ENCODE measurements at places on chromosomes 5 and 9.
A peak's percentile ranks its signal among the peaks of the same experiment; 100 is the strongest.

DNA sequence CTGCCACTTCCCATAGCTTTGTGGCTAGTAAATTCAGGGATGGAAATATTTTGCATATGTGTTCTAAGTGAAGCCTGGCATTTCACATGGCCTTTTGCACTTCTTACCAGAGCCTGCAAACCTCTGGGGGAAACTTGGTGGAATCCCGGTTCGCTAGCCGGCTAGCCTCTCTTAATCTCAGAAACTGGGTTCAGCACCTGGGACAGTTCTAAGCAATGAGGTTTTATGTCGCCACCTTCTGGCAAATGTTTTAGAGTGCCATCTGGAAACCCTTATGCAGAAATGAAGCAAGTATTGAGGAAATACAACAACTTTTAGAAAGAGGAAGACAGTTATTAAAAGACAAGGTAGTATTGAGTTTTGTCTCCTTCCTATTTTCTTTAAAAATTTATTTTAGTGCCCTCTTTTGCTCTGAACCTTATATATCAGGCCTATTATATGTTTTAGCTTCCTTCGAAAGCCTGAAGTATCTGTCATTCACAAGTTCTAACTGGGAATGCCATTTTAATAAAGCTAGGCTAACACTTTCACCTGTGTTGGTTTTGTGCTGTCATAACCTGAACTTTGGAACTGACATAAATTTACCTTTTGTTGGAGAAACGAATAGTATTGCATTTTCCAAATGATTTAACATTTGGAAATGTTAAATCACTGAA lies 963 bp upstream of the HTR1A start:
- DNase-seq: peak; percentile 82

DNA sequence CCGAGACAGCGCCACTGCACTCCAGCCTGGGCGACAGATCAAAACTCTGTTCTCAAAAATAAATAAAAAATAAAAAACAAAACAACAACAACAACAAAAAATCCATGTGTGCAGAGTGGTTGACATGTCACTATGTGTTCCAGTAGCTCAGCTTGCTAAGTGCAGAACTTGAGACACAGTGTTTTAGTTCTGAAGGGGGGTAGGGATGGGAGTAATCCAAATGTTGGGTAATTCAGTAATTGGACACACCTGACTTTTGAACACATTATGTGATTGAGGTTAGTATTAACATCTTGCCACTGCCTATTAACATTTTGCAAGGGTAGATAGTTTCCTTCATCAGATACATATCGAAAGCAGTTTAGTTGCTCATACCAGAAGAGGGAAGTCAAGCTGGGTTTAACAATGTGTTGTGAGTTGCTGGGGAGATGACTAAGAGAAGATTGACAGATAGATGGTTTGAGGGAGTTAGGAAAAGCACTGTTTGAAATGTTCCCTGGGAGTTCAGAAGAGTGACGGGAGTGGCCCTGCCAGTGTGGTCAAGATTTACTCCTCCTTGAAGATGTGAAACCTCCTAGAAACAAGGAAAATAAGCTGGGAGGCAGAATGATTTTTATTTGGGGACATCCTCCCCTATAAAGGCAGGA lies 928 bp downstream of the HACD4 start:
- DNase-seq: peak; percentile 57

DNA sequence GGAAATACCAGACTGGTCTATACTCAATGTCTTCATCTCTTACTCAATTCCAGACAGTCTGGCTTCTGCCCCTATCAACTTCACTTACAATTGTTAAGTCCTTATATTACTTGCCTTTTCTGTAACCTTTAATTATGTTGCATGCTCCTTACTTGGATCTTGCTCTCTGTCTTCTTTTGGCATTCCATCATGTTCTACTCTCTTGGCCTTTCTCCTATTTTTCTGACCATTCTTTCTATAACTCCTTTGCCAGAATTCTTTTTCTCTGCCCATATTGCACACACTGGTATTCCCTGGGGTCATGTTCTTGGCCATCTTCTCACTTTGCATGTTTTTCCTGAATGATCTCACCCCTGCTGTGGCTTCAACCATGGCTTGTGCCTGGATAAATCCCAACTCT lies 209.8 kb upstream of the ZNF462 start:
- DNase-seq: peak; percentile 19

DNA sequence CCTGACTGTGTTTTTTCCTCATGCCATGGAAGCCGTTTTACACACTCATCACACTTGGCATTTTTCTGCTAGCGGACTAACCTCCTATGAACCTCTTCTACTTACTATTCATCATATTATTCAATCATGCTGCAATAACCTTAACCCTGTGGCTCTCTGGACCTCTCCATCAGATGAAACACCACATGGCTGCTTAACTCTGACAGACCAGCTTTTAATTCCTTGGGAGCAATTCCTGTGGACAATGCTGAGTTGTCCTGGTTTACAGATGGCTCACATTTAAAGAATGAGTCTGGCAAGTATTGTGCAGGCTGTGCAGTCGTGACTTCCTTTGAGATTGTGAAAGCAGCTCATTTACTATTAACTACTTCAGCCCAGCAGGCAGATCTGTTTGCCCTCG lies 9.0 kb downstream of the OR1J1 start:
- DNase-seq: no peak

DNA sequence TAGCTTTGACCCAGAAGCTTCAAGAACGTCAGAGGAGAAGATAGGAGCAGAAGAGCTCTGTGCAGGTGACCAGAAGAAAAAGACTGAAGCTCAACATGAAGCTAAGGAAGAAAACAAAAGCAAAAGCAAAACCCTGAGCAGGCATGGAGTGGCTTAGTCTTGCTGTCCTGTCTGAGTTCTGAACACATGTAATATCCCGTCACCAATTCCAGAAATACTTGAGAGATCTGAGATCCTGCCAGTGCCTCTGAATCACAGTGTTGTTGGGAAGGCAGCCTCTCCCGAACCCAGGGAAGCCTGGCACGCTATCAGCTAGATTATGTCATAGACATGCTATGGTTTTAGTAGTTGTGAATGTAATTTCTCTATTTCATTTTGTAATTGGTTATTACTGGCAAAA lies 235.7 kb downstream of the ICE1 start:
- peak; percentile 70 for DNase-seq

DNA sequence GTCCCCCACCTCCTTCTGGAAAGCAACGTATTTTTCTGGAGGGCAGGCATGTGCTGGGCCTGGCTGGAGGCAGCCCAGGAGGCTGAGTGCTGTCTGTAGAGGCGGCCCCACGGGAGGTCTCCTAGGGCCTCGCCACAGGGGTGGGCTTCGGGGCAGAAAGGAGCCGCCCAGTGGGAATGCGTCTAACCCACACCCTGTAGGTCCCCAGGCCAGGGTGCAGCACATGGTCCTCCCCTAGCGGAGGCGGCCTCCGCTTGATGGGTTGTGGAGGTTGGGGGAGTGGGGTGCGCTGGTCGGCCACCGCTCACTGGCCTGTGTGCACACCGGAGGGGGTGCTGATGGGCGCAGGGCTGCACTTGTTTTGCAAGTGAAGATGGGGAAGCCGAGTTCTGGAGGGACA lies 48.3 kb upstream of the UBAC1 start:
- DNase-seq: no peak

DNA sequence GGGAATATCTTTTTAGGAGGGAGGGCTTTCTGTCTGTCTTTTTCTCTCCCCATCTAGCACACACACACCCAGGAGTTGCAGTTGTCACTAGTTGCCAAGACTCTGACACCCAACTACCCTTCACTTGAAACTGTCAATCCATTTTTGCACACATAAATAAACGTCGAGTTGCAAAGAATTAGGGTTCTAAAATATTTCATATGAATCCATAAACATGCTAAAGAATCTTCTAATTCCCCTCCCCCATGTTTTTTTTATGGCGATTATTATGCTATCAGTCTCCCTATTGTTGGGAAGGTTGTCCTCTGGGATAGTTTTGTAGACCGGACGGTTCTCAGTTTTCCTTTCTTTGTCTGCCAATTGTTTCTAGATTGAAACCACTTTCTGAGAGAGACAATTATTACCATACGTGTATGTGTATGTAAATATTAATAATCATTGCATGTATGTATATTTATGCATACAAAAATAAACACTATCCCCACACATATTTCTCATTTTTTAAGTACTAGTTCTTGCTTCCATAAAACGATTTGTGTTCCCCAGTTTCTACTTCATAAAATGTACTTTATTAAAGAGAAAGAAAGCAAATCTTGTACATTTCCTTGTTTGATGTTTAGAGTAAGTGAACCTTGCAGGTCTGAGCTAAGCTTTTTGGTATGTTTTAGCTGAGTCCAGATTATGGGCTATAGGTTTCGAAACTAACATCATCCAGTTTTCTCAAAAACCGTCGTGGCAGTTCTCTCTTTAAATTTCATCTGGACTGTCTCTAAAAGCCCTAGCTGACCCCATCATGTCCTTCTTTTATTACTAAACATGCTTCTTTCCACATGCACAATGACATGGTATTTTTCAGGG lies 165.0 kb upstream of the MPDZ start:
- peak; percentile 78 for DNase-seq

DNA sequence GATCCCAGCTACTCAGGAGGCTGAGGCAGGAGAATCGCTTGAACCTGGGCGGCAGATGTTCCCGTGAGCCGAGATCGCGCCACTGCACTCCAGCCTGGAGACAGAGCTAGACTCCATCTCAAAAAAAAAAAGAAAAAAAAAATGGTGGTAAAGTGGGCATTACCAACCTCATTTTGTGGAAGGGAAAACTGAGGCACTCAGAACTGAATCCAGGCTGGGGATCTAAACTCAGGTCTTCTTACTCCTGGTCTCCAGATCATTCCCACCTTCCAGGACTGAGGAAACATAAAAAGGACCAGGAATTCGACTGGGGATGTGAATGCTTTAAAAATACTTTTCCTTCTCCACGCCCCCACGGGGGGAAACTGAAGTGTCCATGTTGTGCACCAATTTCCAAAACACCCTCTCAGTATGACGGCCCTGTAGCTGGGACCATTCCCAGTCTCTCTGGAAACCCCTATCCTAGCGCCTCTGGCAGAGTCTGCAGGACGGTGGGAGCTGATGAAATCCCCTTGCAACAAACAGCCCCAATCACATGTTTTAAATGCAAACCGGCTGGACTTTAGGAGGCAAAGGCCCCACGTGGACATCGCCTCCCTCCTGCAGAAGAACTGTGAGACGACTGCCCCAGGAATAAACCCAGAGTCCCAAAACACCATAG lies 8.9 kb upstream of the AKNA start:
- peak; percentile 96 for DNase-seq

GRCh38 chr5:124839371-124839998 lies 93.0 kb upstream of the ZNF608 start:
- DNase-seq: peak; percentile 34

DNA sequence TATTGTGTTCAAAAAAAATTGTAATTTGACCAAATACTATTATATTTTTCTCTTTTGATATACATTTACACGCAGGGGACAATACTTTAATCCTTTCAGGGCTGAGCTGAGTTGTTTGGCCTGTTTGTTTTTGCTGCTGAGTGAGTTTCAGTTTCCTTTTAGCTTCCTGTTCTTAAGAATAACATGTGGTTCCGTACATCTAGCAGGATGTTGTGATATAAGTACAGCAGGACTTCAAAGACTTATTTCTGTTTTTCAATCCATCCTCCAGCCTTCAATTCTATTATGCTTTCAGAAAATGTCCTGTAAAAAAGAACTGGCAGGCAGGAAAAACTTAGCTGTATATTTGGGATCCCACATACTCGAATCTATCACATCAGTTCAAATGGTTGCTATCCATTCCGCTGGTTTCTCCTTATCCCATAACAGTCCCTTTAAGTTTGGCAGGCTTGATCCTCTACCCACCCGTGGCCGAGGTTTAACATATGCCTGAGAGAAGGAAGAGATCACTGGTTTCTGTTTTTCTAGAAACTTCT lies 1037.3 kb upstream of the ACO1 start:
- DNase-seq: peak; percentile 83

DNA sequence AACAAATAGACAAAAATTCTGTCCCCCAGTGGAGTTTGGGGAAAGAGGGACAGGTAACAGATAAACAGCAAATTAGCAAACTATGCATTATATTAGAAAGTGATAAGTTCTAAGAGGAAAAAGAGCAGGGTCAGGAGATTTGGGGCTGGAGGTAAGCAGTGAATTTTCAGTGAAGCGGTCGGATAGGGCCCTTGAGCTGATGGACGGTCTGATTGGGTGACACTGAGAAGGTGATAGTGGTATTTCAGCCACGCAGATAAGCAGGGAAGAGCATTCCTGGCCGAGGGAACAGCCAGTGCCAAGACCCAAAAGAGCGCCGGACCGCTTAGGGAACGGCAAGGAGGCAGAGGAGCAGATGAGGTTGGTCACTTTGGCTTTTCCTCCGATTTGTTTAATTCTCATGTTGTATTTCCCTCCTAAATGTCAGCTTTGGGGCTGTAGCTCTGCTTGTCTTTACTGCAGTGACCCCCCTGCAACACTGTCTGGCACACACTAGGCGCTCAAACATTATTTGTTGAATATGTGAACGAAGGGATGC lies 1.1 kb upstream of the PTPN3 start:
- DNase-seq: no peak

GRCh38 chr9:107918749-107919148 lies 429.2 kb upstream of the KLF4 start:
- DNase-seq: no peak

GRCh38 chr5:111488353-111488752 lies 24.0 kb downstream of the STARD4 start:
- no peak for DNase-seq

GRCh38 chr9:120646948-120647347 lies 67.0 kb upstream of the CDK5RAP2 start:
- DNase-seq: no peak

- peak; percentile 64 for DNase-seq
Measured at GRCh38 chr5:124162767-124163532, 583.5 kb downstream of the ZNF608 start.

GRCh38 chr9:93677048-93677571 lies 100.7 kb downstream of the PHF2 start:
- no peak for DNase-seq

DNA sequence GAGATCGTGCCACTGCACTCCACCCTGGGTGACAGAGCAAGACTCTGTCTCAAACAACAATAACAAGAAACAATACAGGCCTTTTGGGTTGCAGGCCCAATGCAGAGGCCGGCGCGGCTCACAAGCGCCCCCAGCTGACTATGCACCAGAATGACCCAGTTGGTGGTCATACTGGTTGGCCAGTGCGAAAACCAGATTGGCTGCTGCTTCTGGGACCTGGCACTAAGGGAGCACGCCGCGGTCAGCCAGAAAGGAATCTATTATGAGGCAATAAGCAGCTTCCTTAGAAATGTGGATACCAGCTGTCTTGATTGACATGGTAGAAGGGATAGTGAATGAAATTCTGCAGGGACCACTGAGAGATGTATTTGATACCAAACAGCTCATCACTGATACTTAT lies 35.0 kb downstream of the RANBP17 start:
- no peak for DNase-seq

DNA sequence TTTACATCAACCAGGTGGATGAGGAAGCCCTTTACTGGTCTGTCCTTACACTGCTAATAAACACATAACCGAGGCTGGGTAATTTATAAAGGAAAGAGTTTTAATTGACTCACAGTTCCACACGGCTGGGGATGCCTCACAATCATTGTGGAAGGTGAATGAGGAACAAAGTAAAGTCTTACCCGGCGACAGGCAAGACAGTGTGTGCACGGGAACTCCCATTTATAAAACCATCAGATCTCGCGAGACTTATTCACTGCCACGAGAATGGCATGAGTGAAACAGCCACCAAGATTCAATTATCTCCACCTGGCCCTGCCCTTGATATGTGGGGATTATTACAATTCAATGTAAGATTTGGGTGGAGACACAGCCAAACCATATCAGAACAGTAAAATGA lies 67.3 kb upstream of the GRAMD2B start:
- DNase-seq: no peak

GRCh38 chr5:76999451-76999850 lies 30.8 kb upstream of the AGGF1 start:
- no peak for DNase-seq

GRCh38 chr5:131272724-131273123 lies 8.9 kb downstream of the CDC42SE2 start:
- no peak for DNase-seq
